CD8-positive, alpha-beta memory T cell (primary cell): ENCODE measurements at places on chromosomes 11 and 22. TPM values are rescaled to one million over a fixed set of nuclear protein-coding genes. Genes with fewer than 3 reads are reported as not detected.

The NXPE2 gene
- not detected for polyA plus RNA-seq

The PKDREJ gene
- 0.03 TPM for polyA plus RNA-seq

The MRGPRX3 gene
- not detected for polyA plus RNA-seq

GRCh38 chr22:48137640-48138039 lies 1375.2 kb downstream of the TBC1D22A start:
- no peak for DNase-seq

DNA sequence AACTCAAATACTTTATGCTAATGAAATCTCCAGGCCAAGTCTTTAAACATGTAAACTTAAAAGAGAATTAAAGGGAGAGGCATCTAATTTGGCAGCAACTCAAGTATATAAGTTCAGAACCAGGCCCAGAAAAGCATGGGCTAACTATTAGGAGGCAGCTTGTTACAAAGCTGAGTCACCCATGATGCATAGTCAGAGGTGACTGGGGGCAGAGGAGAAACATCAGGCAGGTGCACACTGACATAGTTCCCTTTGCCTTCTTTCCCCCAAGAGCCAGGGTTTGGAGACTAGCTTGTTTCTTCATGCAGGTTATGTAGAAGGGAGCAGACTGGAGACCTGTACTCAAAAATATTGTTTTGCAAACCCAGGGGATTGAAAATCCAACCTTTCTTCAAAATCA lies 619.0 kb downstream of the SOX6 start:
- DNase-seq, result no peak

- no peak for DNase-seq
These were observed 4.5 kb downstream of the TMPRSS4 start for GRCh38 chr11:118081241-118081958.

GRCh38 chr11:27319072-27319471 lies 43.9 kb downstream of the CCDC34 start:
- DNase-seq, result no peak

DNA sequence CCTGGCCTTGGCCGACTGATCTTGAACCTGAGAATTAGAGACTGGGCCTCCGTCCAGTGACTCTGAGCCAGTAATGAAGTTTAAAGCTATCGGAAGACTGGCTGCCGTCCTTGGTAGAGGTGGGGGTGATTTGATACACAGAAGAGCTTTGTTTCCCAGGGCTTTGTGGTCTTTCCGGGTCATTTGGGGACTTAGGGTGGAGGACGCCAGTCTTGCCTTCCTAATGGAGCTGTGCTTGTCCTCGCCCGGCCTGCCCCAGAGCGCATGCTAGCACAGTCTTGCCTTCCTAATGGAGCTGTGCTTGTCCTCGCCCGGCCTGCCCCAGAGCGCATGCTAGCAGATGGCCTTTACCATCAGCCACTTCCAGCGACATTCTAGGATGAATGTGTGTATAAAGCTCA lies 65.8 kb downstream of the ST3GAL4 start:
- DNase-seq, result no peak

The DUSP8 gene
- polyA plus RNA-seq, result 0.75 TPM

- DNase-seq, result no peak
These were observed 2.1 kb downstream of the ALDH3B1 start for GRCh38 chr11:68012044-68012842.

- no peak for DNase-seq
These were observed 124.3 kb downstream of the ARHGAP20 start for GRCh38 chr11:110587972-110588371.

DNA sequence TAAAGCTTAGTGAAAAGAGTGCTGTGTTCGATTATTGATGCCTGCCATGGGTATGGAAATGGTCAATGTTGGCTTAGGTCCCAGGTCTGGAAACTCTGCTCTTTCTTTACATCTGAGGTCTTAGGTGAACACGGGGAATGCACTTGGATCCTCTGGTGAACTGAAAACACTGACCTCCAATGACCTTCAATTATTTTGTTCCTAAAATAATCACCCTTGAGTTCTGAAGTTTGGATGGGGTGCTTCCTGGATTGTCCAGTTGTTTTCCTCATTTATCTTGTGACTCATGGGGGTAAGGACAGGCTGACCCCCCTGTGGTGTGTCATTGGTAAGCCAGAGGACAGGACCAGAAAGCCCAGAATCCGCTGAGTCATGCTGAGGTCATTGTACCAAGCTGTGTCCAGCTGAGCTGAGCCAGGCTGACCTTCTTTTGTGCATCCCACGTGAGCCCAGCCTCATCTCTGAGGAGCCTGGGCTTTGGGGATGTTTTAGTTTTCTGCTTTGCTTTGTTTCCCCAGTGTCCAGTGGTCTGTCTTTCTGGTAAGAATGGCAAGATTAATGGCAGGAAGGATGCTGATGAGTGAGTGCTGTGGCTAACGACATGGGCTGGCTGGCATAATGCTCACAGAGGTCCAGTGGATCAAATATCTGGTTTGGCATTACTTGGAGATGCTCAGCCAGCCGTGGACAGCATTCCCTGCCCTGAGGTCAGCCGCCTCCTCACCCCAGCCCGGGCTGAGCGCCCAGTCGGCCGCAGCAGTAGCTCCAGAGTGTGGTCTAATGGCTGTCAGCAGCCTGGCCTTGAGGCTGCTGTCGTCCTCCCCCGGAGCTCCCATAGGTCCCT lies 35.6 kb downstream of the AMPD3 start:
- DNase-seq, result no peak

DNA sequence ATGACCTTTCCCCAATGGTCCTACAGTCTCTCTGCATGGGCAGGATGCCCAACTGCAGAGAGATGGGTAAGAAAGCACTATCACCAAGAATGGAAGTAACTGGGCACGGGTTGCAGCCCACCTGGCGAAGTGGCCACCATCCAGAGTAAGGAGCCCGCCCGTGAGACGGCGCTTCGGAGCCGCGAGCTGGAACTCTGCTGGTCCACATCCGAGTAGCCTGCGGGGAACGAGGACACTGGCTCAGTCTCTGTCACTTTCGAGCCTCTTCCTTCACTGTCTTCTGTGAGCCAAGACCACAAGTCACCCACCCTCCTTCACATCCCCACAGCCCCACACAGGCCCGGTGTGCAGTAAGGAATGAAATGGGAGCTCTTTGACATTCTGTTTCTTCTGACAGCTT lies 5.7 kb downstream of the SUN2 start:
- DNase-seq, result no peak

The UPB1 gene
- 0.10 TPM for polyA plus RNA-seq

- DNase-seq, result no peak
These were observed 2.3 kb downstream of the NARS2 start for GRCh38 chr11:78572394-78572793.

DNA sequence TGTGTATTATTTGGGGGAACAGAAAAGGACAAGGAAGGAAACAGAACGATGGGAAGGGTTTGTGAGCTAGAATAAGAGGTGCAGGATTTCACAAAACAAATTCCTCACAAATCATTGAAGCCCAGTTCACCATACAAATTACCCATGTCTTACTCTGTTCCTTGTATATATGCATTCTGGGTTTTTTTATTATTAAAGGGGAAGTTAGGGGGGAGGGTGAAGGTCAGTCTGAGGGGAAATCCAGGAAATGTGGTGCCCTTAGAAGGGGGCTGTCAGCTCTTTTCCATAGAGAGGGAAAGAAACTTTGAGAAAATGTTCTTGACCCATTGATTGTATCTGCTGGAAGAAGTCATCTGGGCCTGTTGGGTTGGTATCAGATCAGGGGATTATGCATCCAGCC lies 90.8 kb downstream of the RNF169 start:
- no peak for DNase-seq

The APOL5 gene
- polyA plus RNA-seq, result not detected

- no peak for DNase-seq
These were observed 13.2 kb downstream of the HSD17B12 start for GRCh38 chr11:43693731-43694130.

- no peak for DNase-seq
These were observed 1.7 kb downstream of the SHISA8 start for GRCh38 chr22:41913040-41913719.

DNA sequence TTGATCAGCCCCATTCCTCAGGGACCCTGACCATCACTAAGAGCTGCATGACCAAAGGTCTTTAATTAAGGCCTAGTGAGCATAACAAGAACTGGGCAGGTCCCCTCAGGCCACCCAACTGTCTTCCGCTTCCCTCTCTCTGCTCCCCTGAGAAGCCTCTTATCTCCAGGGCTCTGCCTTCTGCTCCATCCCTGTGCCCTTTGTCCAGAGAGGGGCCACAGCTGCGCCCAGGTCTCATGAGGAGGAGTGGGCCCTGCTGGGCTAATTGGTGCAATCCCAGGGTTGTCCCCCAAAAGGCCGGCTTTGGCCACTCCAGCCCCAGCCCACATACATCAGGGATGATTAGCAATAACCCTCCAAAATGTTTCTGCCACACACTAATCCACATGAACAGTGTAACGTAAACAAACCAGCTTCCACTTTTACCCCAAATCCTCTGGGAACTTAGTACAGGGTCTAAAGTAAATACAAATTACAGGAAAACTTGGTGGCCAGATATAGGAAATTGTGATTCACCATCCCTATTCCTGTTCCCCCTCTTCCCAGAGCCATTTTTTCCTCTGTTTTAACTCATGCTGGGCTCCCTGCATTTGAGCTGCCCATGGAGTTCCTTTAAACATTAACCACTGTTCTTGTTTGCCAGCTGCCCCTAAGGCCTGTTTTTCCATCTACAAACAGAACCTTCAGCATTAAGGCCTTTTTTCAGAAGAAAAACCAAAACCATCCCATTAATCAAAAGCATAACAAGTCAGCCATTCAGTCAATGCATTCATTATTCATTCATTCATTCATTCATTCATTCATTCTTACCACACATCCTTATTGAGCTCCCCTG lies 34.6 kb upstream of the CAVIN3 start:
- DNase-seq, result no peak

DNA sequence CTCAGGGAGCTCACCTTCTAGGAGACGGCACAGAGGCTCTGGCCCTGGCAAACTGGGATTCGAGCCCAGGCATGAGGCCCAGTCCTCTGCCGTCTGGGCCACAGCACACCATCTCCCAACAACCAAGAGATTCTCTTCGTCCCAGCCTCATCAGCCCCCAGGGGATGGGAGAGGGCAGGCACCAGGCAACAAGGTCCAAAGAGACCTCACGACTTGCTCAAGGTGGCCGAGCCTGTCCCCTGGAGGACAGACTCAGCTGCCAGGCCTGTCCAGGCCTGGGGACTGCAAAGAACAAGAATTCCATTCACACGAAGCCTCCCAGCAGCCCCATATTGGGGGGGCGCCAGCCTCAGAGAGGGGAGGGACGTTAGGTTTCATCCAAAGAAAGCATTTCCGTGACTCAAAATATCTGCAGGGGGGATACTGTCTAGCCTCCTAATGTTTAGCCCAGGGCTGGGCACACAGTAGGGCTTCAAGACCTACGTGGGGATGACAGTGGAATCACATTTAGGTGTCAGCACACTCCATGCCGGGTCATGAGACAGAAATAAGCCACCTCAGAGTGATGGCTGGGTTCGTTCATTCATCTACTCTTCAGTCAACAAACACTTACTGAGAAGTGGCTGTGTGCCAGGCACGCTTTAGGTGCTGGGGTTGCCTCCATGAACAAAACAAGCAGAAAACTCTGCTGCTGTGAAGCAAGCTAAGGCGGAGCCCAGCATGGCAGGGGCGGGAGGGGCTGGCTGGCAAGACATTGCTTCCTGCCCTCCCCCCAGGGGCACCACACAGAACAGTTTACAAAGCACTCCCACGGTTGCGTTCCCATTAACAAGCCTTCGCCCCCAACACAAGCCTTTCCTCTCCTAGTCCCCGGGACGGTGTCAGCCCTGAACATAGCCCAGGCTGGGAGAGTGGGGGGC lies 1.2 kb downstream of the CARNS1 start:
- peak; percentile 84 for DNase-seq

DNA sequence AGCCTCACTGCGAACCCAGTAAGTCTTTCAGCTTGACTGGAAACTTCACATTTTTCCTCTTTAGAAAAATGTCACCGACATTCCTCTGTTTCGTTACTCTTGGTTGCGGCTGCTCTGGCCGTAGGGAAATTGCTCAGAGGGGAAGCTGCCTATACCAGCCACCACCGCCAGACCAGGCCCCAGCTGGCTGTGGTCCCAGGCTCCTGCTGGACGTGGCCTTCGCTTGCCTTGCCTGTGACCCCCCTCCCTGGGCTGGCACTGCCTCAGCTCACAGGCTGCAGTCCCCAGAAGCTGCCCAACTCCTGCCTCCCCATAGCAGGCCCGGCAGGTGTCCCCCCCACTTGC lies 197.8 kb downstream of the MN1 start:
- no peak for DNase-seq

DNA sequence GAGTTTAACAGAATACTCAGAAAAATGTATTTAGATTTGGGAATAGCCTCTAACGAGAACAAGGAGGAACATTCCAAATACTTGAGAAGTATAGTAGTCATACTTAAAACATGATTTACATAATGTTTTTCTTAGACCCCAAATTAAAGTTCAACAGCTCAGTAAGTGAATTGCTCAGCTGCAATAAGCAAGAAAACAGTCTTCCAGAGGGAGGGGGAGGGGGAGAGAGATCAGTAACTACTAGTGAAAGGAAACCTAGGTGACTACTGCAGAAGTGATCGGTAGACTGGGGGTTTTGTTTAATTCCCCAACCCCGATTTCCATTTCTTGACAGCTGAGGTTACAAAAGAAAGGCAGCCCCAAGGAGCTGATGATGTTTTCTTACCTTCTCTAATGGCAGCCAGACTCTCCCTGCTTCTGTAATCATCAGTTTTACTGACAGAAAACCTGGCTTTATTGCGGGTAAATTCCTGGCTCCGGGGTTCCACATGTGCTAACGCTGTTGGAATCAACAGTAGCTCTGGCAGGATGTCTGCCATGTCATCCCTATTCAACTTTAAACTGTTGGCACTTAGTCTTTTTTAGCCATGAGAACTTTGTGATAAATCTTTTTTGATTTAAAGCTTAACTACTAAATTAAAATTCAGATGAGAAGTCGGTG lies 82.4 kb upstream of the BIRC3 start:
- DNase-seq, result no peak

The MRGPRF gene
- polyA plus RNA-seq, result not detected
